Myocyte (in vitro differentiated cells): ENCODE measurements at places on chromosomes 6 and 20. TPM values are rescaled to one million over a fixed set of nuclear protein-coding genes. Genes with fewer than 3 reads are reported as not detected.

DNA sequence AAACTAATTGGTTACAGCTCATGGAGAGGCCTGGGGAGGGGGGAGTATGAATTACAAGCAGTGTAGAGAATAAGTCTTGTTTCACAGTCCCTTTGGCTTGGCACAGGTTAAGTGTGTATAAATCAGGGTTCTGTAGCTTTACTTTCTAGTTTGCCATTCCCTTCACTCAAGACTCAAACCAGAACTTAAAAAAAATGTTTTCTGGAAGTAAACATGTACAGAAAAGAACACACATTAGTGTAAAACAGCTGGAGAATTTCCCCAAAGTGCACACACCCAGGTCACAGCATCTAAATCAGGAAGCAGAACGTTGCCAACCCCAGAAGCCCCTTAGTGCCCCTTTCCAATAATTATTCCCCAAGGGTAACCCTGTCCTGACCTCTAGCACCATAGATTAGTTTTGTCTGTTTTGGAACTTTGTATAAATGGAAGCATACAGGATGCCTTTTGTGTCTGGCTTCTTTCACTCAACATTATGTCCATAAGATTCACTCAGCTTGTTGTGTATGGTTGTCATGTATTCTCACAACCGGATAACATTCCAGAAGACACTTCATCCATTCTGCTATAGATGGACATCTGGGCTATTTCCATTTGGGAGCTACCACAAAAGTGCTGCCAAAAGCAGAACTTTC lies 33.7 kb upstream of the SCUBE3 start:
- DNase-seq = no peak

DNA sequence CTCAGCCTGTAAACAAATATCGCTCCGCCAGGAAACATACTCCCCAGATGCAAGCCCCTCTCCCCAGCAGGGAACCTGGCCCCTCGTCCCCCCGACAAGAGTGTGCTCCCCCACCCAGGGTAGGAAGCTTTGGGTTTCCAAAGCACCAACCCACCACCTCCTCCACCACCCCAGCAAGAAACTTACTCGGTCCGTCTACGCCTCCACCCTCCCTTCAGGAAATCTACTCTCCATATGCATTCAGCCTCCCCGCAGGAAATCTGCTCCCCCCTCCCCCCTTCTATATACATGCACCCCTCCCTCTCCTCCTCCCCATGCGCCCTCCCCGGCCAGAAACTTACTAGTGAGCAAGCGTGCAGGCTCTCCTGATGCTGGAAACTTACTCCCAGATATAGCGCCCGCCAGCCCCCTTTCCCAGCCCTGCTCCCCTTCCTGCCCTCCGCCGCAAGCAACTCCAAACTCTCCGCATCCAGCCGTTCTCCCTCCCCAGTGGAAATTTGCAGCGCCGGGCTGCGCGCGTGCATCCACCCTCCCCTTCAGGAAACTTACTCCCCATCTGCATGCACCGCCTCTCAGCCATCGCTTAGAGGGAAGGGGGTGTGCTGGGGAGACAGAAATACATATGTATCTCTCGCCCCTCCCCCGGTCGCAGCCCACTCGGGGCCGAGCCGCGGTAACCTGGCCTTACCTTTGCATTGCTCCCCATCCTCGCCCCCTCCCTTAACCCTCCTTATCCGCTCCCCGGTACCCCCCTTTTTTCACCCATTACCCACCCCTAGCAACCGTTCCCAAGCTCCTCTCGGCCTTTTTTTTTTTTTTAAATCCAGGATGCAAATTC lies at the start of gene TRERF1:
TSS of gene TRERF1 (minus strand) at position 594 of the 838 bp plus-strand sequence. CDS start 182,336 bp downstream, outside the sequence.
- peak; percentile 59 for DNase-seq

GRCh38 chr20:8385247-8385646 lies 253.2 kb downstream of the PLCB1 start:
- peak; percentile 7 for DNase-seq

GRCh38 chr6:134954272-134955000 lies 4.5 kb upstream of the ALDH8A1 start:
- DNase-seq = peak; percentile 33

Gene ADISSP
- total RNA-seq = 40.8 and 42.4 TPM in 2 replicates
